ENCODE measurements at places on chromosomes 2 and 18.

DNA sequence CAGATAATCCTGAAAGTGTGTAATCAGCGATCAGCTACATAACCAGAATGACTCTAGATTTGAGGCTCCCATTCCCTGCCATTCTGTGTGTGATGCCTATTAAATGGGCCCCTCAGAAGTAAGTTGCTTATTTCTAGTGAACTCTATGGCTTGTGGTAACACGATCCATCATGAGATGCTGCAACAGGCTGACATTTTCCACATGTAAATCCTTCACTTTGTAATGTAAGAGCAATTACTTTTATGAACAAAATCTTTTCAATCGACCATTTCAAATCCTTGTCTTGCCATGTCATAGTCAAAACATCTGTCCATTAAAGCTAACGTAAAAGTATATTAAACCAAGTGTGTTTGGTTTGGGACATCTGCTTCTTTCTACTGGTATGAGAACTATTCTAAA lies 175.9 kb upstream of the ETAA1 start:
- no peak for DNase-seq

GRCh38 chr2:66729416-66730330 lies 294.7 kb downstream of the MEIS1 start:
- DNase-seq: no peak

DNA sequence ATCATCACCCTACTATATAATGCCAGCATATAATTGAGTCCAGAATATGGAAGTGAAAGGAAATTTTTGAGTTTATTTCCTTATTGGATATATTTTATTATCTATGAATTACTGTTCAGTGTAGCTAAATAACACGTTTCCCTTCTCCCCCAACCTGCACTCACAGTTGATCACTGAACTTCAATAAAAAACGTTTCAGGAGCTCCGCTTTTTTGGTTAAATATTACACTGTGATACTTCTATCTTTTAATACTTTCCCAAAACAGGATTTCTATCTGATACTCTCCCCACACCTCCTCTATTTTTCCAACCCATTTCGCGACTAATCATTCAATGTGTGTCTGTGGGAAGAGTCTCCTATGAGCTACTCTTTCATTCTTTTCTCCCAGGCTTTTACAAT lies 7.2 kb downstream of the VSNL1 start:
- no peak for DNase-seq

- no peak for DNase-seq
Measured at GRCh38 chr18:70373042-70373519, 84.2 kb downstream of the SOCS6 start.

- no peak for DNase-seq
Measured at GRCh38 chr2:105428387-105429018, 29.7 kb upstream of the FHL2 start.

- no peak for DNase-seq
Measured at GRCh38 chr18:9353596-9353995, 19.0 kb downstream of the TWSG1 start.

- DNase-seq: no peak
Measured at GRCh38 chr2:65396348-65397026, 35.9 kb downstream of the SPRED2 start.

DNA sequence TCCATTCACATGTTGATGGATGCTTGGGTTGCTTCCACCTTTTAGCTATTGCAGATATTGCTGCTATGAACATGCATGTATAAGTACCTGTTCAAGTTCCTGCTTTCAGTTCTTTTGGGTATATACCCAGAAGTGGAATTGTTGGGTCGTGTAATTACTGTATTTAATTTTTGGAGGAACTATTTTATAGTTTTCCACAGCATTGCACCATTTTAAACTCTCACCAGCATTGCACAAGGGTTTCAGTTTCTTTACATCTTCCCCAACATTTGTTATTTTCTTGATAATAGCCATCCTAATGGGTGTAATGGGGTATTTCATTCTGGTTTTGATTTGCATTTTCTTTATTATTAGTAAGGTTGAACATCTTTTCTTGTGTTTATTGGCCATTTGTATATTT lies 16.0 kb downstream of the ACTR3 start:
- DNase-seq: no peak

DNA sequence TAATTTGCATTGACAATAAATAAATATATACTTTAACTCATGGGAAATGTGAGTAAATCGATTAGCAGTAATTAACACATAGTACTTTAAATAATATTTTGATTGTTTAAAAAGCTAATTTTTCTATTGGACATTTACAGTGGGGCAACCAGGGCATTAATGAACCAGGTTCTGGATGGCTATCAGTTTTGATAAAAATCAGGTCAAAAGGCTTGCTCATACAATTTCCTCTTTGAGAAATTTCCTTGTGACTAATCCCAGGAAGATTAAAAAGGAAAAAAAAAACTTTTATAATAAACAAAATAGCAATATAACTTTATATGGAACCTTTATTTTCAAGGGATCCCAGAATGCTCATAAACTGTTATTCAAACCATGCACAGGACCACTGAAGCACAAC lies 497.2 kb upstream of the ZEB2 start:
- no peak for DNase-seq

- peak; percentile 75 for DNase-seq
Measured at GRCh38 chr2:69209482-69209881, 177.5 kb downstream of the GFPT1 start.

DNA sequence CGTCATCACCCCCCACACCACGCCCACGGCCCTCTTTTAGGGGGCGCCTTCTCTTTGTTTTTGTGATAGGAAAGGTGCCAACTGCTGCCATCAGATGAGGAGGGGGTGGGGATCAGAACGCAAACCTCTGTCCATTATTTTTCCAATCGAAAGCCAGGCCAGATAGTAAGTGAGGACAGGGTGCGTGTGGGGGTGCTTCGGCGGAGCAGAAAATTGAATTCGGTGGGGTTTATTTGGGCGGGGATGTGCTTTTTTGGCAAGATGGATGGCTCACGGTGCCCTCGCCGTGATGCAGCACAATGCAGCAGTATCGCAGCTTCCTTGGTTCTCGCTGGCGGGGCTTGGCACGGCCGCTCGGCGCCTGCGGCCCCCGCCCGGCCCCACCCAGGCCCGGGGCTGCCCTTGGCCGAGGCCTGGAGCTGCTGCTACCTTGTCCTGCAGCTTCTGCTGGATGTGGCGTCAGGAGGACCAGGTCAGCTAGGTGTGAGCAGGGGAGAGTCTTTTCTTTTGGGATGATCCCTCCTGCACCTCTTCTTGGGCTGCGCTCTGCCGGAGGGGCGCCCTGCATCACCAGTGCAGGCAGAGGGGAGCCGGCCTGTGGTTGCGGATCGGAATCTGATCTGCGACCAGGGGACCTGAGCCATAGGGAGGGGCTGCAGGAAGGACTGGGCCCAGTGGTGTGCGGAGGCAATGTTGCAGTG lies 1.3 kb downstream of the SPTBN1 start:
- peak; percentile 72 for DNase-seq

GRCh38 chr2:239594772-239595608 lies 194.2 kb upstream of the HDAC4 start:
- peak; percentile 13 for DNase-seq

DNA sequence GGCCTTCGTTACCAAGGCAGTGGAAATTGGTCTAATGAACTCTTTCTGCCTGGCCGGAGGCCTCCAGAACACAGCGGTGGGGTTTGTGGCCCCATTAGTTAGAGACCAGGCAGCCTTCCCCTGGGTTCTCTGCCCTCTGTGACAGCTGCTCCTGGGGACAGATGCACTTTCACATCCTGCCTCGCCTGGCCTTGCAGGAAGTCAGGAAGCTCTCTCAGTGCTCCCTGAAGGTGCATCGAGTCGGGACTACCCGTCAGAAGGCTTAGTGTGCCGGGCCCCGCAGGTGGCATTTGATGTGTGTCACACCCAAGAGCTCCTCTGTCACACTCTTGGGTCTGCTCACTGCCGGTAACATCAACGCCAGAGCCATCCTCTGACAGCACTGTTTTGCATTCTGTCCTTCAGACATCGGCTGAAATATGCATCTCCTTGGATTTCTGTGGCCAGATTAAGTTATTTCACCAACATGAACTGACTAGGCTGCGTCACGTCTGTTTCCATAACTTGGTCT lies 158.3 kb downstream of the LDLRAD4 start:
- no peak for DNase-seq

DNA sequence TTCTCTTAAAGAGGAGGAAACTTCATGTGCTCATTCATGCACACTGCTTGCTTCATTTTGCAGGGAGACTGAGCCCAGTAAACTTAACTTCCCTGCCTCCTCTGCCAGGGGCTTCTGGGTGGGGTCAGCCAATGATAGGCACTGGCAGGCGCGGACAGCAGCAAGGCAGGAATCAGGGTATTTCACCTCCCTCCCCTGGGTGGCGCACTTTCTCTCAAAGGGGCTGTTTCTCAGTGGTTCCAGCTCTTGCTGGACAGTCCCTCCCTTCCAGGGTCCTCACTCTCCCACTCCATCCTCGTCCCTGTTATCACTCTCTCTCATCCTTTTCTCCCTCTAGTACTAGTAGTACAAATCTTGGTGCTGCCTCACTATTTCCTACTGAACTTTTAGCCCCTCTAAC lies 320.5 kb upstream of the ZNF521 start:
- peak; percentile 82 for DNase-seq

DNA sequence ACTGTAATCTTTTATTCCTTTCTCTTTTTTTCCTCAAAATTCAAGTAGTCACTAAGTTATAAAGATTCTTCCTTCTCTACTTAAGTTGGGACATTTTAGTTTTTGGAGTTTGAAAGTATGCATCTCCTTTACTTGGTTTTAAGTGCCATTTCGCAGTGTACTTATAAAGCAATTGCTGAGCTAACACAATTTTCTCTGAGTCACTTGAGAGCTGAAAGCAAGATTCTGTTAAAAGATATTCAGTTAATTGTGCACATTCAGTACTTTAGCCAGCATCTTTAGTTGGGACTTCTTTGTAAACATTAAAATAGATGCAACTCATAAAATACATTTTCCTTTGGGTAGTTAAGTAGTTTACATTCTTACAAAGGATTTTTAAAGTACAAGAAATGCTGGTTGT lies 136.0 kb downstream of the GFPT1 start:
- DNase-seq: no peak

- no peak for DNase-seq
Measured at GRCh38 chr18:59927246-59927825, 27.5 kb downstream of the PMAIP1 start.

- DNase-seq: no peak
Measured at GRCh38 chr18:31596081-31596872, 4.6 kb downstream of the TTR start.

DNA sequence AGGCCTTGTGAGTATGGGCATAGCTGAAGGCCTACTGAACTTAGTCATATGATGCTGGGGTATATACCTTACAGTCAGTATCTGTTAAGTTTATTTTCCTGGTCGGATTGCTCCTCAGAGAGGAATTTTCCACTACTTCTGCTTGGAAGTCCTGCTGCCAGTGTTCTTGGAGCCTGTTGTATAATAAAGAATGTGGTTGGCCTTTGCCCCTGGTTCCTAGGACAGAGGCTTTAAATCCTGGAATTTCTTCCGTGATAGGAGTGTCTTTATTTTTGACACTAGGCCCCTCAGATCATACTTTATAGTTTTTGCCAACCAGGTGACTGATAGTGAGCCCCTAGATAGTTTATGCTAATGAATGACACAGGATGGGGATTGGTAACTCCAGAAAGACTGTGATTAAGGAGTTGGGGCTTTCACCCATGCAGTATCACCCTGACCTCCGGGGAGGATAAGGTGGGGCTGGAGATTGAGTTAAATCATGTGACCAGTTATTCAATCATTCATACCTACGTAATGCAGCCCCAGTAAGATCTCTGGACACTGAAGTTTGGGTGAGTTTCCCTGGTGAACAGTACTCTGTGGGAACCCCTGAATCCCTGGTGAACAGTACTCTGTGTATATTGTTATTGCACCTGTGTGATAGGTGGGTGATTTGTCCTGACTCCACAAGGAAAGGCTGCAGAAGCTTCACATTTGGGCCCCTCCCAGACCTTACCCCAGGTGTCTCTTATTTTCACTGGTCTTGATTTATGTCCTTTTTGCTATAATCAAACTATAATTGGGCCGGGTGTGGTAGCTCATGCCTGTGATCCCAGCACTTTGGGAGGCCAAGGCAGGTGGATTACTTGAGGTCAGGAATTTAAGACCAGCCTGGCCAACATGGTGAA lies 56.9 kb downstream of the COMMD1 start:
- DNase-seq: no peak

GRCh38 chr18:12837747-12838146 lies 46.3 kb downstream of the PTPN2 start:
- DNase-seq: no peak

GRCh38 chr2:28658369-28658768 lies 93.3 kb upstream of the PPP1CB start:
- DNase-seq: no peak

- no peak for DNase-seq
Measured at GRCh38 chr2:72770879-72771461, 54.9 kb downstream of the EXOC6B start.

DNA sequence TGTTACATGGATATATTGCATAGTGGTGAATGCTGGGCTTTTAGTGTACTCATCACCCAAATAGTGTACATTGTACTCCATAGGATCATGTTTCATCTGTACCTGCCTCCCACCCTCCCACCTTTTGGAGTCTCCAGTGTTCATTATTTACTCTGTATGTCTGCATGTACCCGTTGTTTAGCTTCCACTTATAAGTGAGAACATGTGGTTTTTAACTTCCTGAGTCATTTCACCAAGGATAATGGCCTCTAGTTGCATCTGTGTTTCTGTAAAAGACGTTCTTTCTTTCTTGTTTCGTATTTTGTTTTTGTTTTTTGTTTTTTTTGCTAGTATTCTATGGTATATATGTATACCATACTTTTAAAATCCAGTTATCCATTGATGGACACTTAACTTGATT lies 107.5 kb downstream of the MSTN start:
- no peak for DNase-seq

DNA sequence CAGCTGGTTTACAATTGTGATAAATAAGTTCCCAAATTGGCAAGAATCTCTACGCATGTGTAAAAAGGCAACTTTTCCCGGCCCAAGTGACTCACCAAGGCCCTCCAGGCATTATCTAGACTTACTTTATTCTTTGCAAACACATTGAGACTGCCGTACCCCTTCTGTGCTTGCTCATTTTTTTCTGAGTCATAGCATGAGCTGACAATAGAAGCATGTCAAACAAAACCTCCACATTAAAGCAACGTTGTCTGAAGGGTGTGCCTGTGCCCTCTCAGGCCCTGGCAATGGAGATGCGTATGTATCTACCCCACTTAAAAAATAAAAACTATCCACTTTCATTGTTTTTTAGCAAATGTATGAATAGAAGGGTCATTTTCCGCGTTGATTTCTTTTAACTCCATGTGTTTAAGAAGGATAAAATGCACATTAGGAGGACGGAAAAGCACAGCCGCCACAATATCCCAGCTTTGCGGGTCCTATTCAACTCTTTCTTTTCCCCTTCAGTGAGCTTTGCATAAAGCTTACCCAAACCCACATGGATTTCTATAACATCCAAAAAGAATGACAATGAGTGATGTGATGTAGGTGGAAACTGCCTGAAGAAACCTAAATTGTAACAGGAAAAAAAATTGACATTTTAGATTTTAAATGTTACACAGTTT lies 298.2 kb downstream of the CDCA7 start:
- DNase-seq: no peak

- DNase-seq: peak; percentile 50
Measured at GRCh38 chr2:63059793-63060471, 9.3 kb downstream of the OTX1 start.

Measured in H9 (cell line).